Lung (tissue), 17 donors: ENCODE measurements at places on chromosomes 1 and 21. TPM values are rescaled to one million over a fixed set of nuclear protein-coding genes. Genes with fewer than 3 reads are reported as not detected.

- no peak for DNase-seq
Measured at GRCh38 chr1:85049735-85050166, 1.5 kb upstream of the MCOLN3 start.

DNA sequence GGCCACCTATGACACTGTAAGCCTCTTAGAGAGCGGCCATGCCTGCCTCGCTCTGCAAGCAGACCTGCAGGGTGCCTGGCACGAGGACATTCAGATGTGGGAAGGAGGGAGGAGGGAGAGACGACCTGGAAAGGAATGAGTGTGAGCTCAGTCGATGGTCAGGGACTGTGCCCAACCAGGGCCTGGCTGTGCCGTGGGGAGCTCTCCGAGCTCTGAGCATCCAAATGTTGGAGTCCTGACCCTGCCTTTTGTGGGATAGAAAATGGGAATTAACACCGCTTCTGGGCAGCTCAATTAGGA lies 7.3 kb downstream of the CSTB start:
- DNase-seq, result no peak

- DNase-seq, result peak; percentile 87
Measured at GRCh38 chr1:209207701-209208286, 375.7 kb upstream of the CAMK1G start.

DNA sequence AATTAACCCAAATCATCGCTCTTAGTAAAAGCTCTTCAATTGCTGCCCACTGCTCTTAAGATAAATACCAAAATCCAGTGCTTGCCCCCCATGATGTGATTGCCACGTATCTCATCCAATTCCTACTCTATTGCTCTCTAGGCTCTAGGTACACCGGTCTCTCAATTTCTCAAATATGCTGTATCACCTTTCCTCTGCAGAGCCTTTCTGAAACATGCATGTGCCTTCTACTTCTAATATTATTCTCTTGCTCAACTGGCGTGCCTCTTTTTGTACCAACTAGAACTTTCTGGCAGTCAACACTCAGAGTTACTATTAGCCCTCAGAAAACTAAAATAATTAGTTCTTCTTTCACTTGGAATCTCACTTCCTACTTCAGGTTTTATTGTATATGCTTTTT lies 111.7 kb upstream of the LBR start:
- no peak for DNase-seq

DNA sequence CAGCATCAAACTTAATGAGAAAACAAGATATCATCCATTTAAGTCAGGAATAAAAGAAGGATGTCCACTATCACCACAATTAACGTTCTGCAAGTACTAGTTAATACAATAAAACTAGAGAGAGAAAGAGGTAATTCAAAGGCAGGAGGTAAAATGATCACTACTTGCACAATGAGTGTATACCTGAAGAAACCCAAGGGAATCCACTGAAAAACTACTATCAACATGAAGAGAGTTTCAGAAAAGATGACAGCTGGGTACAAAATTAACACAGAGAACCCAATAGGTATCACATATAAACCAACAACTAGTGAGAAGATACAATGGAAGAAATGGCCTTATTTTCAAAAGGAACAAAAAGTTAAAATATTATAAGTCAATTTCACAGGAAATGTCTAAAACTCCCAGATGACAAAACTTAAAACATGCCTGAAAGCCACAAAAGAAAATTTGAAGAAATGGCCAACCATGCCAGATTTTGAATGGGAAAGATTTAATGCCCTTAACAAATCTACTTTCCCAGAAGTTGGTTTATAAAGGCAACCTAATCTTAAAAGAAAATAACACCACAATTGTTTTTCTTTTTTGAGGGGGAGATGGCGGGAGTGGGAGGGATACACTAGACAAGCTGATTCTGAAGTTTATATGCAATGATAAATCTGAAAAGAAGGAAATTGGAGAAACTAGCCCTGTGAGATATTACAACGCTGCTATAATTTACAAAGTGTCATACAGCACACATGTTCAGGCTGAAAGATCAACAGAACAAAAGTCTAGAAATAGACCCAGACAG lies 17.8 kb downstream of the VPS26C start:
- no peak for DNase-seq

GRCh38 chr1:27778056-27778455 lies 5.0 kb downstream of the STX12 start:
- DNase-seq, result no peak

- no peak for DNase-seq
Measured at GRCh38 chr1:206846487-206846886, 18.9 kb upstream of the IL20 start.

DNA sequence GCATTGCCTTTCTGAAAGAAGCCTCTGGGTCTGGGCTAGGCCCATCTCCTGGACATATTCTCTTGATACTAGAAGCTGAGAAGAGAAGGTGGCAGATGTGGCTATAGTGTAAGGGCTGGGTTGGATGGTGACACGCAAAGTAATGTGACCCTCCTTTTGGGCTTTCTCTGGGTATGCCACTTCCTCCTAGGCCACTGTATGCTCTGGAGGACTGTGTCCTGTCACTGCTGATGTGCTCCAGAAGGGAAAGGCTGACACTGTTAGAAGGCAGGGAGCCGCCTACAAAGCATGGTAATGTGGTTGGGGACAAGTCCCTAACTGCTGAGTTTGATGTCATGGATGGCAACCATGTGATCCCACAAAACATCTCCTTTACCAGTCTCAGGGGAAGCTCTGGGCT lies 112.1 kb downstream of the BCAR3 start:
- no peak for DNase-seq

DNA sequence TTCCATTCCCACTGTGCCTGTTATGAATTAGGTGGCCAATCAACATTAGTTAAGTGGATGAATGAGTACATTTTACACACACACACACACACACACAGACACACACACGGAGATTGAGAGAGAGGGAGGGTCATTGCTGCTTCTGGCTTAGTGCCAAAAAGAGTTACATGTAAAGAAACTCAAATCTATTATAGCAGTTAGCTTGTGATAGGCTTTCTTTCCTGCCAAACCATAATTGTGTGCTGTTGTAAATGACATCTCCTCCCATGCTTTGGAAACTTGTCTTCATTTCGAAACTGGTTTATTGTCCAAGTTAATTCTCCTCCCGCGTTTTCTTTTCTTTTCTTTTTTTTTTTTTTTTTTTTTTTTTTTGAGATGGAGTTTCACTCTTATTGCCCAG lies 1.4 kb upstream of the MT1HL1 start:
- peak; percentile 38 for DNase-seq

C1orf94 gene
- not detected for total RNA-seq
